Activated T-cell treated with anti-CD3 and anti-CD28 coated beads, Interleukin-2, amount 50 U/mL, for 24 hours (primary cell): ENCODE measurements at places on chromosomes 4 and X.

DNA sequence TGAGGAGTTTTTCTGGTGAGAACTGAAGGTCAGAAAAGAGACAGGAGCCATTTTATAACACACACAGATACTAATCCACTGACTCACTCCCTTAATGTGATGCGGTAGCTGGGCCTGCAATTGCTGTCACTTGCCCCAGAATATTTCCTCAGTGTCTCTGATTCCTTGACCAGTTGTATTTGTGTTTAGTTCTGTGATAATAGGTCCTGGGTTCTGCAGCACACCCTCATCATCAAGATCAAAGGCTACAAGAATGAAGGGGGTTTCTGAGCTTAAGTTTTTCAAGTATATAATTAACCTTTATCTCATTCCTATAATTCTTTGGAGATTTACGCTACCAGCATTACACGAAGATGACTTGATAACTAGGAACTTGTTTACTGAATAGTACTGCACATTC is 576.5 kb upstream of the CPXCR1 start:
- DNase-seq = no peak

- DNase-seq = no peak
These were observed 547.0 kb upstream of the POU3F4 start for GRCh38 chrX:82961129-82961528.

GRCh38 chr4:60865273-60865672 is 334.9 kb upstream of the ADGRL3 start:
- no peak for DNase-seq

DNA sequence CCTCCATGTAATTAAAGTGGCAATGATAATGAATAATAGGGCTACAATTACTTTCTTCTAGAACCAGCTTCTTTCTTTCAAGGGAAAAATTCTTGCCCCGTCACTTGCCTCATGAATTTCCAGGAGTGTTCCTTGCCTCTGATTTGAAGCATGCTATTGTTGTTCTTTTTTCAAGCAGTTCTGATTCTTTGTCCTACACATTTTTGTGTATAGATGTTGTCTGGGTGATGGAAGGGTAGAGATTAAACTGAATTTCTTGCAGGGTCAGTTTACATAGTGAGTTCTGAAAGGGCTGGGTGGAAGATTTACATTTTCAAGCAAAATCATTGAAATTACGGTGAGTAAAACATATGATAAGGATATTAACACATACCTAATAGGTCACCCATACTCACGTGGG is 107.0 kb upstream of the TENM3 start:
- no peak for DNase-seq

DNA sequence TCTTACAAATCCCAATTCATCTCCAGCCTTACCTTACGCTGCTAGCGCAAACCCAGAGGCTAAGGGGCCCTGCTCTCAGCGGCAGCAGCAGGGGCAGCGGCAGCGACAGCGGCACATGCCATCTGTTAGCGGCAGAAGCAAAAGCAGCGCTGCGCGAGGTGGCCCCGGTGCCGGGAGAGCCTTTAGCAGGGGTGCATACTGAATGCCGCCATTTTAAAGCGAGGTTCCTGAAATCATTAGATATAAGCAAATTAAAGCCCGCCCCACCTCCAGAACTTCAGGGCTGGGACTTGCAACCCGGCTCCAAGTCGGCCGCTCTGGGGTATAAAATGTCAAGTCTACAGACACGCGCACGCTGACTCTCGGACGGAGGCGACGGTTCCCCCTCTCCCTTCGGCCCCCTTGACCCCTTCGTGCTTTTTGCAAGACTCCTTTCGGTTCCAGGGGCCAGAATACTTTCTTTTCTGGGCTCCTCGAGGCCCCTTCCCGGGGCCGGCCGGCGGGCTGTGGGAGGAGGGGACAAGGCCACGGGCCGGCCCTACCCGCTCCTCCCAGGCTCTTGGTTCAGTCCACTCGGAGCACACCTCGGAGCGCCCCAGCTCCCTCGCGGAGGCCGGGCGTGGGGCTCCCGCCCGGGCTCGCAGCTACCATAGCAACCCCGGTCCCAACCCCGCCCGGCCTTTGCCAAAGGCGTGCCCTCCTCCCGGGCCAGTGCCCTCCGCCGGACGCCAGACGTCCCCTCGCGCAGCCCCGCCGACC is at the start of gene MBNL3:
Gene MBNL3, minus strand, starts transcription at position 220 of the 759 bp plus-strand sequence. CDS start 49,427 bp downstream, outside the sequence.
- peak; percentile 73 for DNase-seq

- DNase-seq = peak; percentile 76
These were observed at the start of gene TBL1X for GRCh38 chrX:9464435-9465371. Gene TBL1X, plus strand, starts transcription at chrX:9465058. Its CDS starts 188,529 bp downstream, at chrX:9653587.

DNA sequence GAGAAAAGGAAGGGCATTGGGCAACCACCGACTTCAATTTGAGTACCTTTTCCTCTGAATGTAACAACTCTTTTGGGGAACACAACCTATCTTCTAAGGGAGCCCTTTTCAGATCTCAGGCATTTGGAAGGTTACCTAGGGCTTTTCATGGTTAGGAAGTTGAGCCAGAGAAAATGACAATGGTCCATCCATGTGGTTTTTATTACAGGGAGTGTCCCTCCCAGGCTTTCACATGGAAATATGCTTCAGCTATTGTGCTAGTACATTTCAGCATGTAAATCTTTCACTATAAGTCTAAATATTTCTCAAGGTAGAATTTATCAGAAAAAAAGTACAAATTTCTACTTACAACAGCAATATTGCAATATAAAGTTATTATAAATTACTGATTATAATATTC is 259.8 kb downstream of the IQCM start:
- no peak for DNase-seq
